Right cardiac atrium (tissue), 5 donors: ENCODE measurements at places on chromosomes 2 and 18.
A peak's percentile ranks its signal among the peaks of the same experiment; 100 is the strongest.

- DNase-seq = no peak
Measured at GRCh38 chr2:235580426-235581157, 86.7 kb downstream of the AGAP1 start.

DNA sequence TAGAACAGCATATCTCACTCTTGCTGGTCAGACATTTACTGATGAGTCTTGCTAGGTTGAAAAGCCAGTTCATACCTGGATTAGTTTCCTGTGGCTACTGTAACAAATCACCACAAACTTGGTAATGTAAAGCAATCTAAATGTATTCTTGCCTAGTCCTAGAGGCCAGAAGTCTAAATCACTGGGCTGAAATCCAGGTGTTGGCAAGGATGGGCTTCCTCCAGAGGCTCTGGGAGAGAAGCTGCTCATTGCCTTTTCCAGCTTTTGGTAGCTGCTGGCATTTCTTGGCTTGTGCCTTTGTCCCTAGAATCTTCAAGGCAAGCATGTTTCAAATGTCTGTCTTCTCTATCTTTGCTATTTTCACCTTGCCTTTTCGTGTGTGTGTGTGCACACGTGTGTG lies 62.3 kb upstream of the MAP4K3 start:
- DNase-seq = no peak

GRCh38 chr2:44672431-44672830 lies 269.1 kb upstream of the SIX3 start:
- no peak for DNase-seq

GRCh38 chr2:236333417-236334121 lies 69.4 kb upstream of the ASB18 start:
- no peak for DNase-seq

- no peak for DNase-seq
Measured at GRCh38 chr2:125553768-125554167, 1102.2 kb upstream of the GYPC start.

DNA sequence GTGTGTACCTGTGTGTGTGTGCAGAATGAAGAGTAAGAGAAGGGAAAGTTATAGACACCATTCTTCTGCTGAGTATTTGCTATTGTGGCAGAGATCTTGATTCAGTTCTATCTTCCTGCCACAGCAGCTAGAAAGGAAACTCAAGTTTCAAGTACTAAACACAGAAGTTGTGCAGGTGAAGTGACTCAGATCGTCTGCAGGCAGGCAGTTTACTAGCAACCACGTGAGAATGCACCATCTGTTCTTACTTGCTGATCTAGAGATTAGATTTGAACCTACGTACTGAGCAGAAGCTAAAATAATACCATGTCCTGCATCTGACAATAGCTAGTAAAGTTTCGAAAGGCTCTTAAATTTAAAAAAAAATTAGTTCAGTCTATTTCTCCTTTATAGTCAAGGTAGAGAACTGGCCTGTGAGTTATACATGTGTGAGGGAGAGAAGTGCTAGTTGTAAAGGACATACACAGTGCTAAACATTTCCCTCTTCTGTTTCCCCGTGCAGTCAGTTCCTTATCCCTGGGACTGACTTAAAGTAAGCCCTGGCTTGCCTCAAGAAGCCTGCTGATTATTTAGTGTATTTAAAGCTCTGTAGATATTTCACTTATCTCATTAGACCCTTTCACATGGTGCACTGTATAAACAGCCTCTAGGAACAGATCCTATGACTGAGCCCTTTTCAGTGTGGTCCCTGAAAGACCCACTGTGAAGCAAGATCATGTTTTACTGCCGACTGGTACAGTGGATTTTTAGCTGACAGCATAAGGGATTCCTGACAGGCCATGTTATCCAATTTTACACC lies 45.0 kb downstream of the SLC38A11 start:
- DNase-seq = no peak

DNA sequence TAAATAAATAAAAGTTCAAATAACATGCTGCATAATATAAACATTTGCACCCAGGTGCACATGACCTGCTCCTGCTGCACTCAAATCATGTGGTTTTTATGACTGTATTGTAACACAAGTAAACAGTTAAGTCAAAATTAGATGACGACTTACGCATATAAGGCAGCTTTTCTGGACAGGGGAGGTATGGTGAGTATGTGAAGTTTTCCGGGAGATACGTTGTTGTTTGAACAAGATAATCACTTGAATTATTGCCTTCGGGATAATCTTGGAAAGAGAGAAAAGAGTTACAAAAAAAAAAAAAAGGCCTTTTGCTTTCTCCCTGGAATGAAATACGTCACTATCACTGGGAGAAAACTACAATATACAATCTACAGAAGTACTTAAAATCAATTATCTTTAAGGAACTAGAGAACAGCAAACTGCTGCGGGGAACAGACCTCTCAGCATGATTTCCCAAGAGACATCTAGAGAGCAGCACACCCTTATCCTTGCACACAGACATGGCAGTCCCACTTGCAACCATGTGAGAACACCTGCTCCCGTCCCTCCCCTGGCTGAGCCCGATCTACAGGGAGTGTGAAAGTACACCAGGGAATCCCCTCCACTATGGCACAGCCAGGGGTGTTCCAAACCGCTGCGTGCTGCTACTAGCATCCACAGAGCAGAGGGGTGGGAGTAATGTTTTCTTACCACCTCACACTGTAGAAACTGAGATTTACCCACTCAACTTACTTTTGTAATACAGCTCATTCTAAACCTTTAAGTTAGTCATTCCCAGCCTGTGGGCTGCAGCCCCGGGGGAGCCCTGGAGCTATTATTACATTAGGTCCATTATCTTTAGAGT lies 26.3 kb downstream of the B4GALT6 start:
- no peak for DNase-seq

DNA sequence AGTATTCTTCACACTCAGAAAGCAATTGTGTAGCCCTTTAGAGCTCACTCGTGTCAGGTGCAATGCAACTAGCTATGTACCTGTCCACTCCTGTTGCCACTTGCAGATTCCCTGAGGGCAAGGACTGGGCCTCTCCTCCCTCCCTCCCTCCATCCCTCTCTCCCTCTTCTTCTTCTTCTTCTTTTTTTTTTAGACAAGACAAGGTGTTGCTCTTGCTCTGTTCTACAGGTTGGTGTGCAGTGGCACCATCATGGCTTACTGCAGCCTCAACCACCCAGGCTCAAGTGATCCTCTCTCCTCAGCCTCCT lies 119.7 kb downstream of the ACKR3 start:
- no peak for DNase-seq

DNA sequence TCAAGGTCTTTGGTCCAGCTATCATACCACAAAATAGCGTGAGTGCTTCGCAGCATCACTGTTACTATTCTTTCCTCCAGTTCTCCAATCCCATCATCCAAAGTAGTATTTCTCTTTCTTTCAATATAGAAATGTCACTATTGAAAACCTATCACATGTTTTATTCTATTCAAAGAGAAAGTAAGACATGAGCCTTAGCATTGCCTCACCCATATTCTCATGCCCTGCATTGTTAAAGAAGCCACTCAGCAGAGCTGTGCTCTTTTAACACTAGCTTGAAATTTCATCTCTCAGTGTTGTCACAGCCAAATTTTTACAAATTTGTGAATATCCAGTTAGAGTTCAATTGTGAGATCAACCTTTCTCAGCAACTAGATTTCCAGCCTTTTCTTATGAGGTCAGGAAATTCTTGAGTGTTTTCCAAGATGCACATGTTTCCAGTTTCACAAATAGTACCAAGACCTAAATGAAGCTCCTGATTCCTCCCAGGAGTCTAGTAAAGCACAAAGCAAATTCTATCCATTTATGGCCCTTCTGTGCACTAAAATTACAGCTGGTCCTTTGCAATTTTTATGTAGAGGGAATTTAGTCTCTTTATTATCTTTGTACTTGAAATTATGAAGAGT lies 343.7 kb downstream of the SPAG16 start:
- no peak for DNase-seq

GRCh38 chr2:173982918-173983317 lies 17.7 kb upstream of the SP3 start:
- DNase-seq = peak; percentile 44
